Cortex of kidney (tissue), 1 donor: ENCODE measurements at places on chromosomes 11 and 22.

- DNase-seq = no peak
Measured at GRCh38 chr11:68312780-68313573, 586 bp downstream of the LRP5 start.

- no peak for DNase-seq
Measured at GRCh38 chr11:111412293-111412692, 33.2 kb upstream of the POU2AF1 start.

DNA sequence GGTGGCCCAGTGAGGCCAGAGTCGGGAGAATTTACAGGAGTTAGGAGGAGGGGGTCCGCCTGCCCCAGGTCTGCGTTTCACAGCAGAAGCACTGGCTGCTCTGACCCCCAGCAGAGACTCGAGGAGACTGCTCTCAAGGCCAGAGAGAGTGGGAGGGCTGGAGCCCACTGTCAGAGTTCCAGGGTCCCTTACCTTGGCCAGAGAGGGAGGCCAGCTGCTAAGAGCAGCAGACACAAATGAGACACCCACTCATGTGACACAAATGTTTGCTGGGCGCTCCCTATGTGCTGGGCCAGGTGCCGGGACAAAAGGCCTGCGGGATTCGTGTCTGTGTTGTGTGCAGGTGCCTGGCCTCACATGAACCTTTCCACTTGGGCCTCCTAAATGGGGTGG lies 2.8 kb upstream of the TNFRSF13C start:
- DNase-seq = no peak

GRCh38 chr22:29886596-29886995 lies 3.6 kb downstream of the MTMR3 start:
- no peak for DNase-seq

DNA sequence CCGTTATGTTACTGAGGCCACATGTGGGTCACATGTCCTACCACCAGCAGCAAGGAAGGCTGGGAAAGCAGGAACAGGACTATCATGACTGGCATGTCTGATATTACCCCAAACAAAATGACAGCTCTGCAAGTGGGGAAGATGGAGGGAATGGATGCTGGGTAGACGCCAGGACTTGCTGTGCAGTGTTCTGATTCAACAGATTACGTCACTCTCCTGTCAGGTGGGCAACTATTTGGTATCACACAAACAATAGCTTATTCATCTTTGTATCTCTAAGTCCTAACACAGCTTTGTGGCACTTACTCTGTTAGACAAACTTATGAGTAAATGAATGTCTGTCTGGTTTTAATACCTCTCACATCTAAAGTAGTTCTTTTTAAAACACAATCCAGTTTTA lies 105.2 kb downstream of the SPON1 start:
- DNase-seq = no peak

GRCh38 chr22:20953668-20954500 lies 13.2 kb upstream of the AIFM3 start:
- DNase-seq = no peak
